ENCODE measurements at places on chromosomes 7 and 10. TPM values are rescaled to one million over a fixed set of nuclear protein-coding genes. Genes with fewer than 3 reads are reported as not detected.

DNA sequence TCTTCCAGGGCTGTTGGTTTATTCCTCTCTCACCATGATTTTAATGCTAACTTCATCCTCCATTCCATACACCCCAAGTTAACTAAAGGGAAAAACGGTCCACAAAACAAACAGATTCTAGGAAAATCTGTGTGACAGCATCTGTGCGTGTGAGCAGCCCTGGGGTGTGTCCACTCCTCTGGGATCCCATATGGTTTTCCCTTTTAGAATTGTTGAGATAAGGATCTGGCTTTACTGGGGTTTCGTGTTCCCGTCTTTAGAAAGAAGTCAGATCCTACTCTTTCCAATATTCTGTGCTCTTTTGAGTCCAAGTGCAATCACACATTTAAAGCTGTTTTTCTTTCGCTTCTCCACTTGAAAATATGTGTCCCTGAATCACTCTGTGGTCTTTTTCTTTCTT is 257.1 kb downstream of the KLF6 start:
- no peak for DNase-seq

DNA sequence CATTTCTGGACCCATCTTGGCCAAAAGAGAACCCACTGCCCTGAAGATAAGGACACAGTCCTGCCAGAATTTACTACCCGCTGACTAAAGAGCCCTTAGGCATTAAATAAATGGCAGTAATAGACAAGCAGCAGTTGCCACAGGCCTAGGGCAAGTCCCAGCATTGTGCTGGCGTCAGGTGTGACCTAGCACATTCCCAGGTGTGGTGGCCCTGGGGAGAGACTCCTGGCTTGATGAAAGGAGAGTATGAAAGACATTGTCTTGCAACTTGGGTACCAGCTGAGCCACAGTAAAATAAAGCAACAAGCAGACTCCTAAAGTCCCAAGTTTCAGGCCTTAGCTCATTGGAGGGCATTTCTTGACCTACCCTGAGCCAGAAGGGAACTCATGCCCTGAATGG is 715.7 kb upstream of the SORCS1 start:
- no peak for DNase-seq

- DNase-seq: no peak
Measured at GRCh38 chr7:36620166-36620708, 104.1 kb downstream of the AOAH start.

The ZCWPW1 gene
- total RNA-seq: 4.2 TPM

The MKX gene
- 4.5 TPM for total RNA-seq

GRCh38 chr10:125160856-125161706 is 718 bp upstream of the CTBP2 start:
- no peak for DNase-seq

DNA sequence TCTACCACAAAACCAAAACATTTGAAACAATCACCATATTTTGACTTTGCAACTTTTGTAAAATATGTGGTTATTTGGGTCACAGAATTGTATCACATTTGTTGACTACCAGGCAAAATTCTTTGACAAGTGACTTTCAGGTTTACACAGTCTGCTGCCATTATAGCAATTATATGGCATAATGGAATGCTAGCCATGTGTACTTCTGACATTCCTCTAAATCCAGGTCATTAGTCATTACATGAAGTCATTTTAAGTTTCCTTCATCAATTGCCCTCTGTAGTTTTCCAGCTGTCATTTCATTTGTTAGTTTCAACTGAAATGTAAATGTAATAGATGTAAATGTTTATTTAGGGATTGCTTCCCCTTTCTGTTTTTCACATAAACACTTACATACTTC is 137.5 kb downstream of the IMMP2L start:
- no peak for DNase-seq

DNA sequence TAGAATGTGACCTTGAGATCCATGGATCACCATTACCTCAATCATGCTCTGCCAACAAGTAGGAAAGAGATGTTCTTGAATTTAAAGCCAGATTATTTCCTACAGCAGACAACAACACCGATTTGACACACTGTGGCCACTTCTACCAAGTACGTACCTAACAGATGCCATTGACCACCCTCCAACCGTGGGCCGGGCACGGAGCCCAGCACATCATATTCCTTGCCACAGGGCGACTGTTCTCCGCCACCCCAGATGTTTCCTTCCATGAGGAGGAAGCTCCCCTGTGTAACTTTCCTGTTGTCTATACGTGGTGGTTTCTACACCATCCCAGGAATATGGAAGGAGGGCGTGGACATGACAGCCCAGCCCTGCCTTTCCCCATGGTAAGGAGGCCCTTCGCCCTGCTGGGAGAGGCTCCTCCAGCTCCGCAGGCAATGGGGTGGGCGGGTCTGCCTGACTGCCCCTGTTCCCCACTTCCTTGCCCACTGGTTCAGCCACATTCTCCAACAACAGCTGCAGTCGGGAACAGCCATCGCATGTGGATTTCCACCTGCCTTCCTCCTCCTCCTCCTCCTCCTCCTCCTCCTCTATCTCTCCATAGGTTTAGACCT is 7.2 kb downstream of the CHST15 start:
- DNase-seq: no peak

The KIAA1549 gene
- total RNA-seq: 1.2 TPM

The GIMAP4 gene
- total RNA-seq: 41.7 TPM

DNA sequence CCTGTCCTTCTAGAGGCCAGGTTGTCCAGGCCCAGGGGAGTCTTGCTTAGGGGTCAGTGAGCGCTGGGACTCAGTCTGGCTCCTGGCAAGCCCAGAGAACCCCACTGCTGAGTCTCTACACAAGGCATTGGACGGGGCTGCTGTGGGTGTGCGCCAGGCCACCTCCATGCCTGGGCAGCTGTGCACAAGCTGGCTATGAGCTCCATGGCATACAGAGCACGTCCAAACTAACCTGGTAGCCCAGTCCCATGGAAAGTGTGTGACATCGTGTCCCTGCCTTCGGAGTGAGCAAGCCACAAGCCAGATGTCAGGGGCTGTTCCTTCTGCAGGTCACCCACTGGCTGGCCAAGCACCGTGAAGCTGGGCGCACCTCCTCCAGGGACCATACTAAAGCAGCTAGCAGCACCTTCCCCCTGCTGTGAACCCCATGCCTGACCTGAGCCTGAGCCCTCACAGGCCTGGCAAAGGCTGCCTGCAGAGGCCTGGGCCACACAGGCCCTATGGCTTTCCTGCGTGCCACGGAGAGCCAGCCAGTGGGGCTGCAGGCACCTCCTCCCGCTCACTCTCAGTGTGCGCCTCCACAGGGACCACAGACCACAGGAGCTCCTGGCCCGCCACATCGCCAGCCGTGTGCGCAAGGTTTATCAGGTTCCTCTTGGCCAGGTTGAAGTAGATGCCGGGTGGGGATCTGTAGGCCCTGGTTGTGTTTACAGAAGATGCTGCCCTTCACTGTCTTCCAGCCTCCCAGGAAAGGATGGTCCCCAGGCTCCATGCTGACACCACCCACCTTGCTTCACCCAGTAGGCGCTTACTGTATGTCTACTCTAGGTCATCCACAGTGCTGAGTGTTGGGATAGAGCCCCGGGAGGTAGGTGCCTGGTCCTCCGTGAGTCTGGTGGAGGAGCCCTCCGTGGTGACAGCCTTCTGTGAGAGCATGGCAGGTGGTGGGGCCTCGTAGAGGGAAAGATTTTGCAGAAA is 219.7 kb downstream of the EBF3 start:
- DNase-seq: no peak

The DHTKD1 gene
- total RNA-seq: 29.5 TPM

GRCh38 chr7:2825559-2826227 is 18.4 kb downstream of the GNA12 start:
- no peak for DNase-seq

DNA sequence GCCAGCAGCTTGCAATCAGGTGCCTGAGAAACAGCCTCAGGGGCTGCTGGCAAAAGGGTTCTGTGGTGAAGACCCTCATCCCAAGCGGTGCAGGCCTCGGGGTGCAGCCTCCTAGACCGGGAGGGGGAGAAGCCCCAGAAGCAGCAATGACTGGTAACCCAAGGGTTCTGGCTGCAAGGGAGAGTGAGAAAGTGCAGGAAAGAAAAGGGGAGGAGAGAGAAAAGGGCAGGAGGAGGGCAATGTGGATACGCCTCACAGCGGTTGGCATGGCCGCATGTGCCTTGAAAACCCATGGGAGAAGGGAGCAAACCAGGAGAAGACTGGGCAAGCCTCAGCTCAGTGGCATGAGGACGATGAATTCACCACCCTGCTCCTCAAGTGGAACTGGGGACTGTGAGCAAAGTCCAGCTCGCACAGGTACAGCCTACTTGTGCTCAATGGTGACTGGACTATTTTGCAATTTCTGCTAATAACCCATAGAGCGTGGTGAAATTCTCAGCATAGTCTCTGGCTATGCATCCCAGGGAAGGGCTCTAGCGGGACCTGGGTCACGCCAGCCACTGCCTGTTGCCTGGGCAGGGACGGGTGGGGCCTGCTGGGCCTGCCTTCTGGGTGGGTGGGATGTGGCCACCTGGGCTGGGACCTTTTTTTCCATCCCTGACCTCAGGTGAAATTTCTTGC is 6.2 kb downstream of the CLRN3 start:
- no peak for DNase-seq

- no peak for DNase-seq
Measured at GRCh38 chr7:158748335-158748734, 43.7 kb upstream of the NCAPG2 start.

DNA sequence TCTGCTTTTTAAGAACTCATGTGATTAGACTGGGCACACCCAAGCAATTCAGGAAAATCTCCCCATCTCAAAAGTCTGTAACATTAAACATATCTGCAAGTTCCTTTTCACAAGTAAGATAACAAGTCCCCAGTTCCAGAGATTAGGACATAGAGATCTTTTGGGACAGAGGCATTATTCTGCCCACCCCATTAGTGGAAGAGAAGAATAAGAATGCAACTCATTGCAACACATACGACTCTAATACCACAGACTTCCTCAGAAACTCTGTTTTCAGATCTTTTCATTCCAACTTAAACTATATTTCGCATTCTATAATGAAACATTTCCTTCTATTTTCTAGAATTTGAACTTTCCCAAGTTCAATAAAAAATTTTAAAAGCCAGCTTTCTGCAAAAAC is 137.7 kb downstream of the SEMA3C start:
- DNase-seq: no peak

The HABP2 gene
- not detected for total RNA-seq

DNA sequence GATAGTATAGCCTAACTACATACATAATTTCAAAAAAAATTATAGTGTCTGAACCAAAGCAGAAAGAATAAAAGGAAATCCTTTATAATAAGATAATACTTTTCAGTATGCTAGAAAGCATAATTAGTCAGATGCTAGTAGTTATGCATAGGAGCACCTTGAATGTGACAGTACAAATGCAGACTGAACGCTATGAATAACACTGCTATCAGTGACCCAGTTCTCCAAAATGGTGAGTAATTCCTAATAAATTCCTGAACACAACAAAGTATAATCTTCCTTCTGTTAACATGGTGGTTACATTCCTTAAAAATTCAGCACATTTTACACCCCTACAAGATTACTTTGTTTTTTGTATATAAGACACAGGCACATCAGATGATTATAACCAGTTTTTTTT is 1.2 kb upstream of the CHPF2 start:
- DNase-seq: no peak

DNA sequence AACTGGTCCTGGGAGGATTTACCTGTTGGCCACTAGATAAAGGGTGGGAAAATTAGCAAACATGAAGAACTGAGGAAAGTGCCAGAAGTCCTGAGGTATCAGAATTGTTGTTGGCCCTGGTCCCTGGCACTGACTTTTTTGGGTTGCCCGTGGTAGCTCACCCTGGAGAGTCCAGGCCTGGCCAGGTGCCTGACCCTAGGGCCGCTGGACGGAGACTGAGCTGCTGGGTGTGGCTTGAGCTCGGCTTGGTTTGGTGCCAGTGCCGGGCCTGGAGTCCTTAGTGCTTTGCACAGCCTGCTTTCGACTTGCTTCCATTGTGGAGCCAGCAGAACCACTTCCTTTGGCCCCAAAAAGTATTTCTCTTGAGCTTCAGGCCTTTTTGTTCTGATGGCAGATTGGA is 12.9 kb downstream of the MDH2 start:
- no peak for DNase-seq

GRCh38 chr7:159109653-159110035 is 35.0 kb downstream of the VIPR2 start:
- DNase-seq: no peak

The TMEM236 gene
- 4.1 TPM for total RNA-seq

DNA sequence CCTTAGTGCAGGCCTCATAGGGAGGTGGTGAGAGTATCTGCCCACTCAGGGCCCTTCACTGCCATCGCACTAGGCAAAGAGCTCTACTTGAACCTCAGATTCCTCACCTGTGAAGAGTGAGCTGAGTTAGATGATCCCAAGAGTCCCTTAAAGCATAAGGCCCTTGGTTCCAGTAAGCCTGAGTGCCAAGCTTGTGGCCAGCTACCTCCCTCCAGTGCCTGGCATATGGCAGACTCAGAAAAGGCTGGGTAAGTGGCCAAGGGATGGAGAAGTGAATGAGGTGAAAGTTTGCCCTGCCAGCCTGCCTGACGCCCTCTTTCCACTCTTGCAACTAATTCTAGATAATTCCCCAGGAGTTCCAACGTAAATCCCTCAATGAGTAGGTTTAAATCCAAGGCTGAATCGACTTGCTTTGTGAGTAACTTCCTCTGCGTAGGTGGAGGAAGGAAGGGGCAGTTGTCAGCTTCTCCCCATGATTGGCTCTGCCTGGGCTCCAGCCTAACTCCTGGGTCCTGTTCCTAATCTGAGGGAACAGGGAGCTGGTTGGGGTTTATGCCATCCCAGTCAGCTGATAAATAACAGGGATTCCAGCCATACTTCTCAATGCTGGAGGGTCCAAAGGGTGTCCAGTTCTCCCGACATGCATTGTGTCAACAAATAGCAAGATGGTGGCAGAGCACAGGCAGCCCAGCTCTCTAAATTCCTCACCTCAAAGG is 14.2 kb downstream of the DUSP5 start:
- no peak for DNase-seq

DNA sequence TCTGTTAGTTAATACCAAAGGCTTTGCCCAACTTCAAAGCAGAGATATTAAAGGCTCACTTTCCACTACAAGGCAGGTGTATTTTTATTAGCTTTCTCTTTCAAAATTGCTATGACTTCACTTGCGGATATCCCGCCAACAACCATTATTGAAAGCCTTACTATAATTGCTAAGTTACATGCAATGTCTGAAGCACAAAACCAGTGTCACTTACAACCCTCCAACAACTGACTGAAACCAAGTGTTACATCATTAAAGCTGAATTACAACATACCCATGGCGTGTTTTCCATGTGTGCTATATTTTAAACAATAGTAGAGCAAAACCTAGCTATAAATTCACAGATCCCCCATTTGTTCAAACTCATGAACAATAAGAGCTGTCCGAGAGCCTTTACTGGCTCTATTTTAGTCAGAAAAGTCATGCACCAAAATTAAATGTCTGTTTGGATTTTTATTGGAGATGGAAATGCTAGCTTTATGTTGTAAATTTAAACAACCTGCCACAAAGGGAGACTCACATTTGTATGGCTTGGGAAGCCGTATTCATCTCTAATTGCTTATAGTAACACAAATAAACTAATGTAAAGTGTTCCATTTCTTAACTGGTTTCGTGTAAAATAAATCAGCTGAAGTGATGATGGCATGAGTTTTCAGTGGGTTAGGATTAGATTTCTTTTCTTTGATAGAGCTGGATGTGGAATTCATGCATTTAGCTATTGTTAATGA is 227.1 kb downstream of the AGMO start:
- DNase-seq: no peak
